ENCODE measurements at places on chromosomes 7 and 10.

DNA sequence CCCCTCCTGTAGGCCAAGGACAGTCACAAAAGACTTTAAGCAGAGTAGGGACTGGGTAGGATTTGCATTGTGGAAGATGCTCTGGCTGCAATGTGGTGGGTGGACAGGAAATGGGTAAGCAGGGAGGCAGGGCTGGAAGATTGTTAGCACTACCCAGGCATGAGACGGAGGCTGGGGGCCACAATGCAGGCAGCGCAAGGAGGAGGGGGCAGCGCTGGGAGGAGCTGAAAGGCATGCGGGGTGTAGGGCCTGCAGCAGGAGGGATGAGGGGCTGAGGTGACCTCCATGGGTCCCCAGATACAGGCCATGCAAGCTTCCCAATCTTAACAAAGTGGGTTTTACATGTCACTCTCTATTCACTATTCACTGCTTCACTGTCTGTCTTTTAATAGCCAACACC lies 213.1 kb downstream of the CXCL12 start:
- no peak for DNase-seq

DNA sequence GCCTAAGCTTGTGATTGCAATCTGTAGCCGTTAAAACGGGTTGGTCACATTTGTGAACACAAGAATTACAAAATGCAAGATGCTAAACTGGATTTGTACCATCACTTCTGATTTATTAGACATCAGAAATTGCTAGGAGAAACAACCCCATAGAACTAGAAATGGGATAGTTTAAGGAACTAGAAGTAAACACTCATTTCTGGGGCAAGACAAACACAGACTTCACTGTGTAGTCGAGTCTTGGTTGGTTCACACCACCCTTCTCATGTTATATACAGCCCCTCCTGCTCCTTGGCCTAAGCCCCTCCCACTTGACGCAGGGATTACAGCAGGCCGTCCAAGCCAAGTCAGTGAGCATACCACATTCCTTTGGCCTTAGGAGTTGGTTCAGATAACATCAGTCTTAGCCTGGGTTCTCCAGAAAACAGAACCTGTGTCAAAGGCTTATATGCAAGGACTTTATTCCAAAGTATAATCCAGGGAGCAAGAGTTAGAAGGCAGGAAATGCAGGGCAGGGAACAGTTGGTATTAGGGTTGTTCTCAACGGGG lies 2.0 kb upstream of the NRAP start:
- no peak for DNase-seq

GRCh38 chr10:113958631-113959382 lies 84.9 kb upstream of the ADRB1 start:
- DNase-seq: no peak

- no peak for DNase-seq
These were observed 2.8 kb upstream of the FAM53B start for GRCh38 chr10:124746992-124747391.

DNA sequence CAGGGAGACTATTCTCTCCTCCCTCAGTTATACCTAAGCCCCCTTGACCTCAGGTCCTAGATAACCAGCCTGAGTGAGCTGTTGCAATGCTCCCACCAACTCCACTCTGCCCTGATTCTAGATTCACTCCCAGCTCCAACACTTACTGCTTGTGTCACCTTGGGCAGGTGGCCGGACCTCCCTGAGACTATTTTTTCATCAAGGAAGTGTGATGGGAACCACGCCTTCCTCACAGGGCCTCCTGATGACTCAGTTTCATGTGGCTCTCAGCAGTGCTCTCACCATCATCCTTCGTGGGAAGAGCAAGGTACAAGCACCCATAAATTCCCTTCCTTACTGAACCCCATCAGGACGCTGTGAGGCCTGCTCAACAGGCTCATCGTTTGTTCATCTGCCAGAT lies 925.8 kb upstream of the ZNF722 start:
- no peak for DNase-seq

GRCh38 chr7:147400925-147401324 lies 1189.6 kb upstream of the C7orf33 start:
- no peak for DNase-seq

DNA sequence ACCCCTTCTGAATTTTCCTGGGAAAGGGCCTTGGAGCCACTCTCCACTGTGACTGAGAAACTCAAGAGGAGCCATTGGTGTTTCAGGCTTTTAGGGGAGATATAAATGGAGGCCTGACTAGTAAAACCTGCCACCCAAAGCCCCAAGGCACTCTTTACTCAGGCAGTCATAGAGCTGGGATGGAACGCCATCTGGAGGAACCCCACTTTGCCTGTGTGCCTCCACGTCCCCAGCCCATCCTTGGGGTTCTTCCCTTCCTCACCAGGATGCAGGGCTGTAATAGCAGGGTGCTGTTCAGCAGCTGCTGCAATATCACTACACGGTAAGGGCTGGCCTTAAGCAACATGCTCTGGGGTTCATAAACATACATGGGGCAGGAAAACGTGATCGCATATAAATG lies 232.6 kb downstream of the BAMBI start:
- DNase-seq: no peak

GRCh38 chr7:100626530-100627237 lies 14.3 kb downstream of the MOSPD3 start:
- DNase-seq: peak; percentile 87

GRCh38 chr7:21370283-21370982 lies 57.5 kb upstream of the SP4 start:
- DNase-seq: no peak

DNA sequence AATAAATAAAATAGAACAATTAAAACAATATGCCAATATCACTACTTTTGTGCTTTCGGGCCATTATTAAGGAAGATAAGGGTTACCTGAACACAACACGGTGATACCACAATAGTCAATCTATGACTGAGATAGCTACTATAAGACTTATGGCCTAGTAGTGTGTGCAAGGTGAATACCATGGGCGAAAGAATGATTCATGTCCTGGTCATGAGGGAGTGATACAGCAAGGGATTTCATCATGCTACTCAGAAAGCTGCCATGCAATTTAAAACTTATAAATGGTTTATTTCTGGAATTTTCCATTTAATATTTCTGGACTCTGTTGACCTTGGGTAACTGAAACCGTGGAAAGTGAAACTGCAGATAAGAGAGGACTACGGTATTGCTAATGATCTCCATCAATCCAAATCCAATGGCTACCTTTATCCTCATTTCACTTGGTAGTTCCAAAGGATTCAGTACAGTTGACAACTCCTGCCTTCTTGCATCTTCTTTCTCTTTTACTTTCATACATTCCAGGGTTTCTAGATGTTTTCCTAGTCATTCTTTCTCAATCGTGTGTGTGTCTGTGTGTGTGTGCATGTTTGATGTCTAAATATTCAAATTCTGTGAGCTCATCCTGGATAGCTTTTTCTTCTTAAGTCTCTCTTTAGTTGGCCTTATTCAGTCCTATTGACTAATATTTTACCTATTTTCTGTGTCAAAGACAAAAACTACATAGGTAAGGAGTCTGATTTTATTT lies 100.5 kb upstream of the MAGI2 start:
- DNase-seq: no peak

- no peak for DNase-seq
These were observed 394.7 kb upstream of the AKR1E2 start for GRCh38 chr10:4431114-4431863.

DNA sequence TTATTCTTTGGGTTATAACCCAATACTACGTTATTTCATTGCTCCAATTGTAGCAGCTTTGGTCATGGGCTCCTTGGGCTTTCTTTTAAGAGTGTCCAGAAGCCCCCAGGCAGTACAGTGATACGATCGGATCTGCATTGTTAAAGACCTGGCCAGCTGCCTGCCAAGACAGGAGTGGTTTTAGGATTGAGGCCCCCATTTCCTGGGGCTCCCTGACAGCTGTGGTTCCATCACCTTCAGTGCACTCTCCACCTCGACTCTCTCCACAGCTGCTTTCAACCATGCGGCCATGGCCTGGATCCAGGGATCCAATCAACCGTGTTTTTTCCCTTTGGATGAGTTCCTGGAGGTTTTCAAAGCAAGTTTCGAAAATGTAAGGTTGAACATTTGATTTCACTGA lies 123.4 kb upstream of the BTBD16 start:
- DNase-seq: no peak

GRCh38 chr10:36506697-36507496 lies 618.5 kb upstream of the ANKRD30A start:
- DNase-seq: no peak

- no peak for DNase-seq
These were observed 226.9 kb downstream of the WDR11 start for GRCh38 chr10:121078036-121078435.

GRCh38 chr7:20268824-20269223 lies 51.6 kb upstream of the MACC1 start:
- DNase-seq: no peak

DNA sequence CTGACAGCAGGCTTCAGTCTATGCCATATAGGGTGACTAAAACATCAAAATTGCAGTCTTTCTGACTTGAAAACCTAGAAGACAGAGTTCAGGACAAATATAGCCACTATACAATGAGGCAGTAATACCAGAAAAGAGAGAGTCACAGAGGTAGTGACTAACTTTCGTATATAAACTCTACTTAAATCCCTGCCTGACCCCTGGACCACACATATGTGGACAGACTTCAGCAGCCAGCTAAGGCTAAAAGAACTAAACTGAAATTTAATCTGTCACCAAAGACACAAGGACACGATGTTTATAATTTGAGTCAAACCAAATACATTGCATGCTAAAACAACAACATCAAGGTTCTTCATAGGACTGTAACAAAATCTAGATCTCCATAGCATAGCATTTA lies 64.6 kb upstream of the MACROH2A2 start:
- no peak for DNase-seq

DNA sequence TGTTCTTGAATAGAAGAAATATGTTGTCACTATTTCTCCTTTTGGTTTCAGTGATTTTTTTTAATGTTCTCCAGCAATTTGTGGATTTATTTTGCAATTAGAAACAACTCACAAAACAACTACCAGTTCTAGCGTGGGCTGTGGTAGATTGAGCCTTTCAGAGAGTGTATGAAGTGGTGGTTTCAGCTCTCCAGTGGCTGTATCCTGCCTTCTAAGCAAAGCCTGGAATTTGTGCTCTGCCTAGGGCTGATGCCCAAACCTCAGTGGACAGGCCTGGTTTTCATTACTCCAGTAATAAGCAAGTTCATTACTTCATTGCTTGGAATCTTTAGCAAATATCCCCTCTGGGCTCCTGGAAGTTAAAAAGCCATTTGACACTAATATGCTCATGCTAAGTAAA lies 35.9 kb downstream of the APBB1IP start:
- no peak for DNase-seq

DNA sequence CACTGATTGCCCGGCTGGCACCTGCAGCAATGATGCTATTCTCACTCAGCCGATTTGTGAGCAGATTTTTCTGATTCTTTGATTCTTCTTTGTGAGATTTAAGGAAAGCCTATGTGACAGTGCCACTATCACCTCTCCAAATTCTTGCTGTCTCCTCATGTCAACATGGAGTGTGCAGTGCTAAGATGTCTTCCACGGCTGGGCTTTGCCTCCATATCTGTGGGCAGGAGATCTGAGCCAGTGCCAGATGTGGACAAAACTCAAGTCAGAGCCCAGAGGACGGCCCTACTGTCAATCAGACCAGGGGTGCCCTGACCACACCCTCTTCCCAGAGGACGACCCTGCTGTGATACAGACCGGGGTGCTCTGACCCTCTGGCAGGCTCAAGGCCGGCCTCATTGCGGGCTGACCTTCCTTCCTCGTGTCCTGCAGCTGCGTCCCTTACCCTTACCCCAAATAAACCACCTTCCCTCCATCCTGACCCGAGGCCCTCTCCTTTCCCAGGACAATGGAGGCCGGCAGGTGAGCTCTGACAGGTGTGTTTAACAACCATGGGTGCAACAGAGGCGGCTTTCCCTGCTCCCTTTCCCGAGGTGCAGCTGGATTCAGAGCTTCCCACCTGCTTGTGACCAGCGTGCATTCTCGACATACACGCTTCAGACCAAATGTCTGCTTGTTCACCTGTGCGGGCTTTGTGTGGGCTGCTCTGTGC lies 221.4 kb downstream of the ADARB2 start:
- no peak for DNase-seq

DNA sequence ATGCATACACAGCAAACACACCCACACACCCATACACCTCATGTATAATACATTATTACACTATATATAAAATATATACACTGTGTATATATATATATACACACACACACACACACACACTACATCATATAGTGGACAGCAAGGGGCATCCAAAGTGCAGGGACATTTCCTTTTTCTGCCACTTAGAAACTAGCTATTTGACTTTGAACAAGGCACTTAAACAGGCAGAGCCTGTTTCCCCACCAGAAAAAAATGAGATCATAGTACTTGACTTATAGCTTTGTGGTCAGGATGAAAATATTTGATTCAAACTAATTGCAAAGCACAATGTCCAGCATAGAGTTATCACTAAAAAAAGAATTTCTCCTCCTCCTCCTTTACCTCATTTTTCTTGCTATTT lies 254.3 kb upstream of the NPVF start:
- DNase-seq: no peak
